AG09309 (cell line): ENCODE measurements at places on chromosomes 12 and 14.

DNA sequence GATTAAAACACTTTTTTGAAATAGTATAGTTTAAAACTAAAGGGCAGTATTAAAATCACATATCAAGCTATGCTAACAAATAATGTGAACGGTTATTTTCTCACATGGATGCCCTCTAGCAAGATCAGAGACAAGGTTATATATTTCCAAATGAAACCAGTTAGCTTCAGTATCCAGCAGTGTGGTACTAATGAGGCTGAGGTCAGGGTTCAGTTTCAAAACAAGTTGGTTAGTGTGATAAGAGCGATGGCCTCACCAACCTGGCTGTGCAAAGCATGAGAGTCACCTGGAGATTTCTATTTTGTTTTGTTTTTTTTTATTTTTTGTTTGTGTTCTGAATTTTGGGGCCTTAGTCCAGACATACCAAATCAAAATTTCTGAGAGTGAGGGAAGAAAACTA is 352.2 kb upstream of the KITLG start:
- no peak for DNase-seq

- no peak for DNase-seq
Measured at GRCh38 chr14:61154641-61155040, 126.5 kb downstream of the TMEM30B start.

GRCh38 chr12:105445649-105446048 is 115.2 kb downstream of the C12orf75 start:
- DNase-seq: peak; percentile 20

DNA sequence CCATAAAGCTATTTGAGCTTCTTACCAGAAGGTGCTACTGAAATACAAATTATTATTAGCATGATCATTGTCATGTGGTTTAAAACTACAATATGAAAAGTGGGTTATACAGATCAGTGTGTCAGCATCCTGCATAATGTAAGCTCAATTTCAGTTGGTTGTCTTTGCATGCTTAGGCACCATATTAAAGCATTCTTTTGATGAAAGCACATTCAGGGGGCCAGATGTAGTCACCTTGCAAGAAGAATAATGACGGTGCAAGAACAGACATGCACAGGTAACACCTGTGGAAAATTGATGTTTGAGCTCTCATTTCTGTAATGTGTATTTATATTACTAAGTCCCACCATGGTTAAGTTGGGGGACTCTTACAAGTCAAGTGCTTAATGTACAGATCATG is 123.9 kb downstream of the PAX9 start:
- no peak for DNase-seq

DNA sequence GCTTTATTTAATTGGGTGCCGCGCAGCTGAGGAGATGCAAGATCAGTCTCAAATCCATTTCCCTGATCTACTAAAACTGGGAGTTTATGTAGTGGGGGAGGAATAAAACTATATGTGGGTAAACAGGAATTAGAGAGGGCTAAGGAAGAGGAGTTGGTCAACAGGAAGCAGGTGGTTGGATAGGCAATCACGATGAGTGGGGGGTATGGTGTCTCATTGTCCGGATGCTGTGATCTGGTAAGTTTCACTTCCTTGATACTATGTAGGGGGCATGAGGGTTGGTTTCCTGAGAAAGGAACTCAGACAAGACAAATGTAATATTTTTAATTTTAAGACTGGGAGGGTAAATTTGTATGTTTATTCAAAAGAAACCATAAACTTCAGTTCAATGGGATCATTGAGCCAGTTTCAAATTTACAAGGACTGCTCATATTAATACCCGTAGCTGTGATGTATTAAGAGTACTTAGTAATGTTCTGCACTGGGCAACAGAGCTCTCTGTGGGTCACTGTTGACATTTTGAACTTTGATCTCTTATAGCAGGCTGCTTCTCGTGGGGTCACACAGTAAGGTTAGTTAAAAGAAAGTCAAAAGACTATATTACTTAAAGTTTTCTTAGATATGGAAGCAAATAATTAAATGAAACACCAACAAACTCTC is 786.2 kb upstream of the FBXO33 start:
- DNase-seq: no peak

DNA sequence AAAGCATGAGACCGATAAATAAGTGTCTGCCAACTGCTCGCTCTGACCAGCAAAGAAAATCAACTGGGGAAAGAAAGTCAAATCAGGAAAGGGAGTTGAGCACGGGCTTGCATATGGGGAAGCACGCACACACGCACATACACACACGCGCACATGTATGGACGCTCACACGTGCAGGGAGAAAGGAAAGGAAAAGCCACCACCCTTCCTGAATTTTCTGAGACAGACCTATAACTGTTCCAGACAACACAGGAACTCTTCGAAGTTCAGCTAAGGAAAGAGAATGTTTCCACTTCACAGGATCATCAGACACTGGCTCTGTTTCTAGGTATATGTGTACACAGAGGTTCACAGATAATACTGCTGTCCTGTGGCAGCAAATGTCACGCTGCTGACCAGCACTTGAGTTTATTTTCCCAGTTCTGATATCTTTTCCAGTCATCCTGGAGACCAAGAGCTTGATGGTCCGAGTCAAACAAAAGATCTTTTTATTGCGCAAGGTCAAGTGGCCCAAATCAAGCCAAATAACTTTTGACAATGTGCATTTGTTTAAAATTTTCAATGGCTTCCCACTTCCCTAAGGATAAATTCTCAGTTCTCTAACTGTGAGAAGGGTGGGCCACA is 82.1 kb upstream of the TMCC3 start:
- no peak for DNase-seq

DNA sequence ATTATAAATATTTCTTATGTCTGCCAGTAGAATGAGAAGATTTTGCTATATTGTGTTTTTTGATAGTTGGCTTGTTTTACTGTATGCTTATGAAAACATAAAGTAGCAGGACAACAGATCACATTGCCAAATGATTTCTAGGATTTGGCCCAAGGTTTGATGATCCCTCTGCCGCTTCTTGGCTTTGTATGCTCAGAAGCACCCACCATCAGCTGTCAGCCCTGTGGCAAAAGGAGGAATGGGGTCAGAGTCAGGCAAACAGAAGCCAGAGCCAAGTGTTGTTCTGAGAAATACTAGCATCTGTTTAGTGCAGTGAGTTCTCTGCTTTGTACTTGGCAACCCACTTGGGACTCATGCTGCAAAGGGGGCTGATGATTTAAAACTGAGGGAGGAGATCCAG is 152.2 kb downstream of the PDE3A start:
- DNase-seq: no peak

DNA sequence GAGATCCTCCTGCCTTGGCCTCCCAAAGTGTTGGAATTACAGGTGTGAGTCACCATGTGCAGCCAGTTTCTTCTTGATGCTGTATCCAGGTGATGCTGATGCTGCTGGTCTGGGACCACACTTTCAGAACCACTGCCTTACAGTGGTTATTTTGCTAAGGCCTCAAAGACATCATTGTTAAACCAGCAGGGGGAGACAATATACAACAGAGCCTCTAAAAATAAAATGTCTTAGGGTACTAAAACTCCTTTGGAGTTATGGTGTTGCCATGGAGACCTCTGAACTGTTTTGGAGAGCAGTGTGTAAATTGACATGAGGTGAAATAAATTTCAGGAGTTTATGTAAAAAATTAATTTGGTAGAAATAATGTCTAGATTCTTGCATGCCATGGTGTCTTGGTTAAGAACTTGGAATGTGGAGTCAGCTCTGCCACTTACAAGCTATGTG is 1.1 kb upstream of the ARG2 start:
- DNase-seq: peak; percentile 60

DNA sequence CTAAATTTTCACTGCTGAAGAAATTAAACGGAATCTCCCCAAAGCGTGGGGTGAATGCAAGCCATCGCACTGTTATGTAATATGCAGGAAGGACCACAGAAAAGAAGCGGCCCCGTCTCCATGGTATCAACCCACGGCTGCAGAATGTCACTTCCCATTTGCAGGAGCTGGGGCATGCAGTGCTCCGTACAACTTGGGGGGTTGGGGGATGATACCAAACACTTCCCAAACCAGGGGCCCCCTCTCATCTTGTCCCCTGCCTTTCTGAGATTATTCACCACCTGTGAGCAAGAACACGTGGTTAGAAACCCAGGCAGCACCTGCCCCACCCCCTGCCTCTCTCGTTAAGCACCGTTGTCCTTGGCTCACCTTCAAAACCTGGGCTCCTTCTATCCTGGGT is 505.1 kb upstream of the TMEM132C start:
- DNase-seq: no peak

- no peak for DNase-seq
Measured at GRCh38 chr12:80749456-80749855, 32.7 kb downstream of the MYF5 start.

- DNase-seq: no peak
Measured at GRCh38 chr14:67583711-67584644, 16.1 kb downstream of the PIGH start.

DNA sequence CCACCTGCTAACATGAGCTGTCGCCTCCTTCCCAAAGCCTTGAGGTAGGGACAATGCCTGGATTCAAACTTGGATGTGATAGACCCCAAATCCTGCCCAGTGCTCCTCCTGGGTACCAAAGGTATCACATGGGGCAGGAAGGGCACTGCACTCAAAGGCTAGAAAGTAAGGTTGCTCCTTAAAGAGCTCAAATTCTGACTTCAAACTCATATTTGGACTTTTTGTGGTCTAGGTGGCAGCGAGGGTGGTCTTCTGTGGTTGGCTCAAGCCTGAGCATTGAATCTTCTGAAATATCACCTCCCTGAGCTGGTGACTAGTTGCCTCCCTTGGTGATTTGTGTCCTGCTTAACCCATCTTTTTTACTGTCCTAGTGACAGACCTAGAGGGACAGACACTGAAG is 8.3 kb upstream of the RNASE4 start:
- no peak for DNase-seq

DNA sequence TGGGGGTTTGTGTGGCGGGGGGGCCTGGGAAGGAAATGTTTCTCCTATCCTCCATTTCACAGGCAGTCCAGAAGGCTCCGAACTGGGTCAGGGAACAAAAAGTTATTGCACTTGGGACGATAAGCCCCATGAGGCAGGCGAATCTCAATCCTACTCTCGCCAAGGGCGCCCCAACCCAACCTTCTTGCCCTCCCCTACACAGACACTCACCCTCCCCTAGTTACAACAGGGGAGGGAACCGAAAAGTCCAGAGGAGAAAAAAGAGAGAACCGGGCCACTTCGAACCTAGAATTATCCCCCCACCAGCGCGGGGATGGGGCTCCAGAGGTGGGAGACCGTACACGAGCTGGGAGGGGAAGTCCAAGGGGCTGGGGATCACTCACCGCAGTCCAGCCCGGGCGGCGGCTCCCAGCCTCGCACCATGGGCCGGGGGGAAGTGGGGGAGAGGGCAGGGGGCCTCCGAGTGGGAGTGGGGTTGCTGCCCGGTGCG is 357 bp downstream of the HOMEZ start:
- no peak for DNase-seq

DNA sequence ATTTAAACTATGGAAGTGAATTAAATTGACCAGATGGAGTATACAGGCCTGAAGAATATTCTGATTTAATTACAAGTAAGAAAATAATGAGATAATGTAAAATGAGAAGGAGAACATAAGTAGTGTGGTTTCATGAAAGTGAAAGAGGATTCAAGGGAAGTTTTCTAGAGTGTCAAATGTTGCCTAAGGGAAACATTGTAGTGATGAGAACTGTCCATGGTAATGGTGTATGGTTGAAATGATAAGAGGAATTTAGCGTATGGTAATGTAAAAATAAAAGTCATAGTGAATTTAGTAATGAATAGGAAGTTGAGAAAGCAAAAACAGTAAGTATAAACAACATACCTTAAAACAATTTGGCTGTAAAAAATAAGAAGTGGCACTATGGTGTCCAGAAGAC is 1954.6 kb upstream of the FLRT2 start:
- no peak for DNase-seq

- DNase-seq: no peak
Measured at GRCh38 chr12:28645436-28645835, 455.2 kb downstream of the CCDC91 start.

DNA sequence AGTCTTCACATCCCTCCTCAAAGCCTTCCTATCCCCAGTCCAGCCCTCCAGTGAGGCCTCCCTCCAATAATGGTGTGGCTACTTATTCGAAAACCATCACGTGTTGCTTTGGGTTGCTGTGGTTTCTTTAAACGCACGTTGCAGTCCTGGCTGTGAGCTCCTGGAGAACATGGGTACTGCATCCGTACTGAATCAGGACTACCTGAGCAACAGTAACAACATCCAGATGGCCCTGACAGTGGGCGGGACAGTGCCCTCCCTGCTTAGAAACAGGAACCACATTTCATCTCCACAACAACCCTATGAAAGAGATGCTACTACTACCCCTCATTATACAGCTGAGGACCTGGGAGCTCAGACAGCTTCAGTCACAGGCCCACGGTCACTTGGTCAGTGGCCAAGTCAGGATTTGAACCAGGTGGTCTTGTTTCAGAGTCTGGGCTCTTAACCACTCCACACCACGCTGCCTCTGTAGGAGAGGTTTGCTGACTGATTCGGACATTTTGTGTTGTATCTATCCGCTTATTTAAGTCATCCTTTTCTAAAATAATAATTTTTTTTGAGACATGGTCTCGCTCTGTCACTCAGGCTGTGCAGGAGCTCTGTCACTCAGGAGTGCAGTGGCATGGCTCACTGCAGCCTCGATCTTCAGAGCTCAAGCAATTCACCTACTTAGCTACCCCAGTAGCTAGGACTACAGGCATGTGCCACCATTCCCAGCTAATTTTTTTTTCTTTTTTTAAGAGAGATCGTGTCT is 104.8 kb downstream of the DPF3 start:
- DNase-seq: no peak

DNA sequence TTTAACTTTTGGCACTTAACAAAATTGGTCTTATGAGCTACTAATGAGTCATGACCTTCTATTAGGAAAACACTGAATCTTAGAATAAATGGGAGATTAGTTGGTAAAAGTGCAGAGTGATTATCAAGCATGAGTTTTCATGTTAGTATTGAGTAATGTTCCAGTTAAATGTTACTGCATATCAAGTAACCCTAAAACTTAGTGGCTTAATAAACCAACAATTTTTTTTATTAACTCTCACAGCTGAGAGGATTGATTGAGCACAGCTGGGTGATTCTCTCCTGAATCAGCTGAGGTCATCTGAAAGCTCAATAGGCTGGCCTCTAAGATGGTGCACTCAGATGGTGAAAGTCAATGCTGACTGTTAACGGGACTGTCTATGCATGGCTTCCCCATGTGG is 248.6 kb downstream of the BCL11B start:
- no peak for DNase-seq

- DNase-seq: no peak
Measured at GRCh38 chr12:32549675-32550079, 129.4 kb upstream of the DNM1L start.

- no peak for DNase-seq
Measured at GRCh38 chr12:81257947-81258551, 180.2 kb downstream of the ACSS3 start.

- no peak for DNase-seq
Measured at GRCh38 chr12:75628916-75629315, 117.5 kb upstream of the KRR1 start.

GRCh38 chr12:47303207-47303606 is 223.4 kb upstream of the AMIGO2 start:
- no peak for DNase-seq
